ENCODE measurements at places on chromosomes 2 and 18. TPM values are rescaled to one million over a fixed set of nuclear protein-coding genes. Genes with fewer than 3 reads are reported as not detected.

- no peak overlapping the region for H3K27ac ChIP-seq
- peaks cover 2% of the 10 kb centered on the region for H3K27me3 ChIP-seq
- DNase-seq: no peak
- no peaks in the 10 kb centered on the region for H3K36me3 ChIP-seq
- no peak overlapping the region for H3K4me3 ChIP-seq
These were observed 45.4 kb downstream of the ST8SIA5 start for GRCh38 chr18:46711444-46711863.

DNA sequence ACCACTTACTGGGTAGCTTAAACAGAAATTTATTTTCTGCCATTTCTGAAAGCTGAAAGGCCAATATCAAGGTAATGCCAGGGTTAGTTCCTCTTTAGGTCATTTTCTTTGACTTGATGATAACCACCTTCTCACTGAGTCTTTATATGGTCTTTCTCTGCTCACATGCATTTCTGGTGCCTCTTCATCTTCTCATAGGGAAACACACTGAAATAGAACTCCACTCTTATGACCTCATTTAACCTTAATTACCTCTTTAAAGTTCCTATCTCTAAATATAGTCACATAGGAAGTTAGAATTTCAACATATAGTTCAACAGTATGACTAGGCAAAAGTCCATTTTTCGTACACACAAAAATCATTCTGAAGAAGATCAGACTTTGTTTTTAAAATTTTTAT is 616.8 kb upstream of the VRK2 start:
- no peak overlapping the region for H3K4me3 ChIP-seq

- no peaks in the 10 kb centered on the region for H3K4me1 ChIP-seq
- H3K27me3 ChIP-seq: peaks cover 7% of the 10 kb centered on the region
- no peak overlapping the region for H3K27ac ChIP-seq
- no peaks in the 10 kb centered on the region for H3K36me3 ChIP-seq
These were observed 86.9 kb upstream of the GPC1 start for GRCh38 chr2:240348522-240348921.

GRCh38 chr2:206736935-206737334 is 18.7 kb upstream of the DYTN start:
- no peaks in the 10 kb centered on the region for H3K36me3 ChIP-seq
- no peak overlapping the region for H3K4me3 ChIP-seq
- no peak overlapping the region for H3K27ac ChIP-seq
- DNase-seq: no peak
- H3K27me3 ChIP-seq: no peaks in the 10 kb centered on the region

- peak overlapping the region; percentile 49 for H3K27ac ChIP-seq
- H3K4me3 ChIP-seq: no peak overlapping the region
- no peaks in the 10 kb centered on the region for H3K36me3 ChIP-seq
- no peaks in the 10 kb centered on the region for H3K27me3 ChIP-seq
These were observed 115.3 kb upstream of the SLC35G4 start for GRCh38 chr18:11494107-11494506.

DNA sequence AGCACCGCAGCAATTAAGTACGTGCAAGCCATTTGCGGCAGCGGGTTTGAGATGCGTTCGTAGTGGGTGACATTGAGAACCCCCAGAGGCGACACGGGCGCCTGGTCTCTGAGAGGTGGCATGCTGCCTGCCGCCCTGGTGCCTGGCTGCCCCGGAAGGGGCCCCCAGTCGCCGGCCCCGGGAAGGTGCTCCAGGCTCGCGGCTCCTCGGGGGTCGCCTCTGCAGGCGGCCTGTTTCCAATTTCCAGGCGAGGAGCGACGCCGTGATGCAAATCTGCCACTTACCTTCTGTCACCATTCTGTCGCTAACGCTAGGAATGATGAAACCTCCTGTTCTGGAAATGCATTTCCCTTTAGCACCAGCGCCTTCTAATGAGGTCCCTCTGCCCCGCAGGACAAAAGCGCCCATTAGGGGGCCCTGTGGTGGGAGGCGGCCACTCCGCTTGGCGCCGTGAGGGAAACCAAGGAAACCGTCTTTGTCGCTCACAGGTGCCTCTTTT is 13.0 kb downstream of the KIF5C start:
- H3K36me3 ChIP-seq: no peaks in the 10 kb centered on the region
- peak overlapping the region; percentile 46 for H3K4me3 ChIP-seq
- peaks cover 13% of the 10 kb centered on the region for H3K27me3 ChIP-seq
- DNase-seq: no peak

DNA sequence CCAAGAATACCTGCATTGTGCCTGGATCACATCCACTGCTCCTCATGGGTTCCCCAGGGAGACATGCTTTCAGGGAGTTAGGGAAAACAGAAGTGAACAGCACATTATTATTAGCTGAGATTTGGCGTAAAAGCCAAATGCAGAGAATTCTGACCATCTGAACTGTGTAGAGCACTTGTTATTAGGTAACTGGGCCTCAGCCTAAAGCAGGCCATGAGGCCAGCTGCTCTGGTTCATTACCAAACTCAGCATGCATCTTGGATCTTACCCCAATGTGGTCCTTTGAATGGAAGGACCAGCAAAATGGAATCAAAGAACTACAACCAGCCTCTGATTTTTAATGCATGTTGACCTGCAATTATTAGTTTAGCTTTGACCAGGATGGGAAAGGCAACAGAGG is 322.3 kb downstream of the KCNS3 start:
- no peak for DNase-seq
- H3K4me3 ChIP-seq: no peak overlapping the region
- no peaks in the 10 kb centered on the region for H3K36me3 ChIP-seq
- H3K27me3 ChIP-seq: no peaks in the 10 kb centered on the region
- H3K27ac ChIP-seq: no peak overlapping the region
- no peaks in the 10 kb centered on the region for H3K4me1 ChIP-seq

- DNase-seq: no peak
- H3K27ac ChIP-seq: no peak overlapping the region
- no peaks in the 10 kb centered on the region for H3K4me1 ChIP-seq
- H3K27me3 ChIP-seq: no peaks in the 10 kb centered on the region
These were observed 31.7 kb downstream of the ONECUT2 start for GRCh38 chr18:57466745-57467409.

DNA sequence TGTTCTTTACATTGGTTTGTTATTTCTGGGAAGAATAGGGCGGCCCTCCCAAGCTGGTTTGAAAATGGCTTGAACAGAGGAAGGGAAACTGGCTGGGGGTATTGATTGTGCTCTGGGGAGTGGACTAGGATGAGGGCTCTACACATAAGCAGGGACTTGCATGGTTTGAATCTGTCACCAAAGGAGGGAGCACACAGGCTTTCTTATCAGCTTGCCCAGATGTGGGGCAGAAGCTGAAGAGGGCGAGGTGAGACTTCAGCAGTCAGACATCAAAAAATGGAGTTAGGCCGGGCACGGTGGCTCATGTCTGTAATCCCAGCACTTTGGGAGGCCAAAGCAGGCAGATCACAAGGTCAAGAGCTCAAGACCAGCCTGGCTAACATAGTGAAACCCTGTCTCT is 7.2 kb upstream of the RAB12 start:
- peaks cover 12% of the 10 kb centered on the region for H3K27me3 ChIP-seq
- no peak overlapping the region for H3K27ac ChIP-seq
- no peaks in the 10 kb centered on the region for H3K36me3 ChIP-seq
- no peak overlapping the region for H3K4me3 ChIP-seq
- no peak for DNase-seq

DNA sequence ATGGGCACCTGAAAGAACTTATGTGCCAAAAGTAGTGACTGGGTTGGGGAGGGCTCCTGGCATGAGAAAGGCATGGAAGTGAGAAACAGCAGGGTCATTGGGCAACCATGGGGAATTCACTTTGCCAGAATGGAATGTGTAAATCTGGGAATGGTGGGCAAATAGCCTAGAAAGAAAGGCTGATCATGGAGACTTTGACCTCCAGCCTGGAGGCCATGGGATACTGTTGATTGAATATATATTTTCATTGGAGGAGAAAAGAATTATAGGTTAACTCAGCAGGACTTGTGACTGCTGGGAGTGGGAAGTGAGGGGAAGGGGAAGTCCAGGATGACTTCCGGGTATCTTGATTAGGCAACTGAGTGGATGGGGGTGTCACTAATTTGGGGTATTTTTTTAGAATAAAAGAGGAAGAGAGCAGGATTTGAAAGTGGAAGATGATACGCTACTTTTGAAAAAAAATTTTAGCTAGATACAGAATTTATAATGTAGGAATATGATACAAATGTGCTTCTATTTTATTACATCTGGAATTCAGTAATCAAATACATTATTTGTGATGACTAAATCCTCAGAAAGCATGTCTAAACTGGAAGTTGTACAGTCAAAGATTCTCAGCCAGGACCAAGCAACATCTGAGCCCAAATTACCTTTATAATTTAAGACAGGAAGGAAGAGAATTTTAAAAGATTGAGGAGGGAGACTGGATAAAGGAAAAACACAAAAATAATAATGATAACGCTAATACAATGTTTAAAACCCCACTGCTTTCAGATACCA is 116.2 kb downstream of the GATA6 start:
- no peak for DNase-seq
- peaks cover 15% of the 10 kb centered on the region for H3K4me1 ChIP-seq
- no peak overlapping the region for H3K27ac ChIP-seq
- H3K4me3 ChIP-seq: no peak overlapping the region
- no peaks in the 10 kb centered on the region for H3K36me3 ChIP-seq

DNA sequence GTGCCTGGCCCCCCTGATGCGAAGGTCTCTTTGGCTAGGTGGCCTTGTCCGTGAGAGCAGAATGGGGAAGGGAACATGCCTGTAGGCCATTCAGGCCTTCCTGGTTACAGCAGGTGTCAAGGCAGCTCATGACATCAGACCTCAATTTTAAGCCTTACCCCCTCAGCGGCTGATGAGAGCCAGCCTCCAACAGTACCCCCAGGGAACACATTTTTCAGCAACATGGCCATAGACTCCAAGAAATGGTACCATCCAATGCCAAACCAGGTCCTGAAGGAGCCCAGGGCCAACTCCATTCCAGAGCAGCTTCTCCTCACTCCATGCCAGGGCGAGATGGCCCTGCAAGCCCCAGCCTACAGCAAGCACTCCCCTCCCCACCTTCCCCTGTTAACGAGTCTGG is 199.2 kb downstream of the SMAD2 start:
- no peak for DNase-seq
- H3K27me3 ChIP-seq: peaks cover 4% of the 10 kb centered on the region
- H3K4me3 ChIP-seq: no peak overlapping the region
- H3K36me3 ChIP-seq: no peaks in the 10 kb centered on the region

DNA sequence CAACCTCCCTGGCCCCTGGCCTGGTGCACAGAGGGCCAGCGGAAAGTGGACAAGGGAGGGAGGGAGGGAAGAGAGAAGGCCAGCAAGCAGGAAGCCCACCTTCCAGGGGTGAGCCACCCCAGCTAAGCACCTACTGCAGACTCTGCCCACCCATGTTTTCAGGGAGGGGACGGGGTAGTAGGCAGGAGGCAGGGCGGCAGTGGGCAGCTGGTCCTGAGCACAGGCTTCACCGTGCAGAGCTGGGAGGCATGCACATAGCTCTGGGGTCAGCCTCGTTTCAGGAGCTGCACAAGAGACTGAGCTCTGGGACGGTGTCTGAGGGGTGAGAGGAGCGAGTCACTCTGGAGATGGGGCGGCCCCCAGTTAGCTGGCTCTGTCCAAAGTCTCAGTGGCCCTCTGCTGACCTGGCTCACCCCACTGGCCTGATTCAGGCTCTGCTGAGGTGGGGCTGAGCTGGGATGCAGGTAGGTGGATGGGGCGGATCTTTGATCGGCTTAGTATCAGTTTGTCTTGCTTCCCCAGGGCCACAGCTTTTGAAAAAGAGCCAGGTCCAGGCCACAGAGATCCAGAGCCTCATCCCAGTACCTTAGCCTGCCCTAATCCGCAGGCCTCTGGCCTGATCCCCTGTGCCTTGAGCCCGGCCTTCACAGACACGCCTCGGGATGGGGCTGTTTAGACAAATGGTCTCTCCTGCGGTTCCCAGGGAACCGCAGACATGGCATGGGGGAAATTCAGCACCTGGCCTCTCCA is 3.7 kb downstream of the NMUR1 start:
- DNase-seq: no peak
- H3K27me3 ChIP-seq: peaks cover 23% of the 10 kb centered on the region
- no peak overlapping the region for H3K27ac ChIP-seq
- H3K36me3 ChIP-seq: no peaks in the 10 kb centered on the region
- H3K4me1 ChIP-seq: no peaks in the 10 kb centered on the region
- H3K4me3 ChIP-seq: no peak overlapping the region

DNA sequence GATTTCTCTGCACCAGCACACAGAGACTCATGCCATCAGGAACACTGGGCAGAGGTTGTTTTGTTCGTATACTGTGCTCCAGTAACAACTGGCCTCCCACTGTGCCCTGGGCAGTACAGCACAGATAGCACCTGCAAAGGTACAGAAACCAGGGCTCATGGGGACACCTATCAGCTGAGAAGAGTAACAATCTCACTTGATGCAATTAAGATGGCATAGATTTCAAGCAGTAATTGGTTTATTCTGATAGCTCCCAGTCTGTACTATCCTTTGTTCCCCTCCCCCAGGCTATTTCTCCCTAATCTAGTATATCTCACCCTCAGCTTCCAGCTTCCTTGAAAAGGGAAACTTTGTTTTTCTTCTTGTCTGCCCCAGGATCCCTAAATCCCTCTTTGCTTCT is 343.9 kb upstream of the MMADHC start:
- no peaks in the 10 kb centered on the region for H3K27me3 ChIP-seq
- H3K27ac ChIP-seq: no peak overlapping the region
- DNase-seq: no peak
- no peaks in the 10 kb centered on the region for H3K4me1 ChIP-seq

DNA sequence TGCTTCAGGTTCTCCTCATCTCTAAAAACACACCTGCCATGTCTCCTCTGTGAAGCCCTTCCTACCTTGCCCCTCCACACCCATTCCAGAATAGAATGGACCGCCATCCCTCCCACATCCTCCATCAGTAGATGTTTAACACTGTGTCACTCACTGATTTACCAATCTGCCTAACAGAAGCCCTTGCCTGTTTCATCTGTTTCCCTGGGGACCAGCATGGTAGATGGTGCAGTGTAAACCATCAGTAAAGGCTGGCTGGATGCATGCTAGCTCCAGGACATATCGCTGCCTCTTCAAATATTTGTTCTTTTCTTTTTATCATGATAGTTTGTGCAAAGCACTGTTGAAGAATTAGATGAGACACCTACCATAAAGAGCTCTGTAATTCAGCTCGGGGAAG is 271.4 kb downstream of the PIEZO2 start:
- no peaks in the 10 kb centered on the region for H3K4me1 ChIP-seq
- DNase-seq: no peak
- H3K27me3 ChIP-seq: no peaks in the 10 kb centered on the region
- no peak overlapping the region for H3K27ac ChIP-seq
- no peaks in the 10 kb centered on the region for H3K36me3 ChIP-seq
- H3K4me3 ChIP-seq: no peak overlapping the region

AQP12B gene
- total RNA-seq: not detected

HMSD gene
- total RNA-seq: 1.0 TPM

CXCR2 gene
- not detected for total RNA-seq

RNF125 gene
- 1.9 TPM for total RNA-seq

COPS8 gene
- total RNA-seq: 88.3 TPM

ADCYAP1 gene
- not detected for total RNA-seq

CACNB4 gene
- total RNA-seq: 2.9 TPM

CELF4 gene
- not detected for total RNA-seq

ZBTB7C gene
- 1.4 TPM for total RNA-seq

SPOPL gene
- total RNA-seq: 22.6 TPM

Measured in astrocyte (in vitro differentiated cells and primary cell).